Stimulated activated CD4-positive, alpha-beta T cell treated with anti-CD3 and anti-CD28 coated beads, TNF-alpha, amount 100 ng/mL, for 48 hours (primary cell): ENCODE measurements at places on chromosomes 7 and 10.

GRCh38 chr7:70789481-70790214 lies 342.3 kb upstream of the GALNT17 start:
- no peak for DNase-seq

DNA sequence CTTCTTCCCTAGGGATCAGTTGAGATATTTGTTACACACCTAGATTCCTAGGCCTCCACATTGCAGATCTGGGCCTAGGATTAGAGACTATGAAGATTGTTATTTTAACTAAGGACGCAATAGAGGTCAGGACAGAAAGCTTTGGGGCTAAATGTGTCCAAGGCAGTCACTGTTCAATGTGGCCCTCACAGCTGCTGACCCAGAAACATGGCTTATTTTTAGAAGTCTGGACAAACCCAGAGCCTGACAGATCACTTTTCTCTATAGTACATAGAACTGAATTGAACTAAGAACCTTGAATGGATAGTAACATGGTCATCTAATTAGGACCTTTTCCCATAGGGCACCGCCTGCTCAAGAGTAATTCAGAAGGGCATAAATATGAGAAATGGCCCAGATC lies 146.6 kb upstream of the AUTS2 start:
- no peak for DNase-seq

DNA sequence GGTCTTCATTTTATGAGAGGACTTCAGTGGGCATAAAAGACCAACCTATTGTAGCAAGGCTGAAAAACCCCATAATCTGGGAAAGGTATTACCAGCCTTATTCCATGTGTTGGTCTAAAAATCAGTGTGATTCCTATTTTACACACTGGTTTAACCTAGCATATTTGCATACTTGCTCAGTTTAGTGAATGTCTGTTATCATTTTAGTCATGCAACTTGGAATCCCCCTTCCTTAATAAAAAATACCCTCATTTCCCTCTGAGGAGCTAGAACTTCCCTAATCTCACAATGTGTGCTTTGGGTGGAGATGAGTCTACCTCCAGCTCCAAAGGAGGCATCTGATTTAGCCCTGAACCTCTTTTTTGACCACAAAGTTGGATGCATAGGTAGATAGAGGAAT lies 312.8 kb upstream of the SORCS1 start:
- DNase-seq, result no peak

- no peak for DNase-seq
These were observed 31.1 kb downstream of the CRTAC1 start for GRCh38 chr10:97999066-97999922.

- DNase-seq, result no peak
These were observed 30.3 kb downstream of the GSTO2 start for GRCh38 chr10:104299031-104299904.

DNA sequence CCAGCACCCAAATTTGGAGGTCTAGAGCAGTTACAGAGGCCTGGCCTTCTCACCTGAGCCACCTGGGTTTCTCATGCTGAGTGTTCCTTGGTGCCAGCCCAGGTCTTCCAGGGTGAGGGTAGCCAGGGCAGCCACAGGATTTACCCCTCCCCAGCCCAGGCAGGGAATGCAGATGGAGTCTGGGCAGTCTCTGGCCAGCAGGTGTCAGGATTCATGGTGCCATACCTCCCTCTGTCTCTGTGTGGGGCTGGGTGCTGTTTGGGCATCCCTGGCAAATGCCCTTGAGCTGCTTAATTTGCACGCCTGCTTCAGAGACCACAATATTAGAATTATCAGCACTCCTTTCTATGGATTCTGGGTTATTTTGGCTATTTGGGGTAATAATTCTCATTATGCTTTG lies 246.7 kb downstream of the GFRA1 start:
- no peak for DNase-seq

GRCh38 chr10:72162978-72163377 lies 52.8 kb upstream of the ANAPC16 start:
- DNase-seq, result no peak

GRCh38 chr7:17580856-17581255 lies 282.4 kb downstream of the AHR start:
- DNase-seq, result no peak

GRCh38 chr7:48249166-48249565 lies 77.9 kb downstream of the ABCA13 start:
- DNase-seq, result no peak

DNA sequence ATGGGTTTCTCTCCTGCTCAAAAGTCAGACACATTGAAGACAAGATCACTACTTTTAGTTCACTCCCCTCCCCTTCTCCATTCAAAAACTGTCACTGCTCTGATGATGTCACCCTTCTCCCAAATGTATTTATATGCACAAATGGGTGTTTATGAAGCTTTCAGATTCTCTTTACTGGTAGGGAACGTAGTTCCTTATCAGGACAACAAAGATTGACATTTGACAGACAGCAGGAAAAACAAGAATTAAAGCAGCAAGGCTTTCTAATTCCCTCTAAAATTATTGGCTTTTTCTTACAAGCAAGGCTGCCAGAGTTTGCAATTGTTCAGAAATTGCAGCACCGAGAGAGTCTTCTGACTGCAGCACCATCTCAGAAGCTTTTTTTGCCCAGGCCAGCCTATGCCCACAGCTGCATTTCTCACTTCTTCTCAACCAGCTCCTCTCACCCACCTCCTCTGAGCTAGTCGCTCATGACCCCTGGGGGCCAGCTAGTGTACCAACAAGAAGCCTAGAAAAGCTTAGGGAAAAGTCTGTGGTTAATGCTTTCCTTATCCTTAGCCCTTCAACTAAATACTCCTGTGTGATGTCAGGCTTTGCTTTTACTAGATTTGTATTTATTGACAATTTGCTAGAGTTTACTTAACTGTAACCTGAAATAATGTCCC lies 265.1 kb downstream of the HTR7 start:
- DNase-seq, result peak; percentile 0
